WTC11 (cell line): ENCODE measurements at places on chromosomes 2 and 18.

DNA sequence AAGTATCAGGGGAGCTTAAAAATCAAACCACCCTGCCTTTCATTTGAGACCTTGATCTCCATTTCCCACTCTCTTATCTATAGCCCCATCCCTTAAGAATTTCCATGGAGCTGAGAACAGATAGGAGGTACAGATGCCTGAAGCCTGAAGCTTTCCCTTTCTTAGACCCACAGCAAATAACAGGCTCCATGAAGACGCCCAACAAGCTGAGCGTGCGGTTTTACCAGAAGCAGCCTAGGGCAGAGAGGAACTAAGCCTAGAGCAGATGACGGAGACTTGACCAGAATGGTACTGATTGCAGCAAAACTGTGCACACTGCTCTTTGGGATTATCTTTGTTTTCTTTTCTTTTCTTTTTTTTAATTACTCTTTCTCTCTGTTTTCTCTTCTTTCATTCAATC lies 1.7 kb upstream of the ERBB4 start:
- DNase-seq = no peak

DNA sequence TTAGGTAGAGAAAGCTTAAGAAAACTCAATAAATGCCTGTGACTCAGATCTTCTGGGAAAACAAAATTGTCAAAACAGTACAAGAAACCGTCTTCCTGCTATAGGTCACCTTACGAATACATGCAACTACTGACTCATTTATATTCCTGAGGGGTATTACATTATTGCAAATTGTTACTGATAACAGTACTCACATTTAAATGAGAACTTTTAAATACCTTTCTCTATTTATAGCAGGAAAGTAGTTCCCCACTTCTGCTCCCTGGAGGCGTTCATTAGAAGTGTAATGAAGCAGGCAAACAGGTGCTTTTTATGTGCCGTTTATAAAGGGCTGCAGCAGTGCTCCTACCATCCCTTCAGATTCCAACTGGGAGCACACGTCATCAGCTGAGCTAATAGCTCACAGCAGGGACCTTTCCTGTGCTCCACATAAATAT lies 65.1 kb upstream of the RPRM start:
- DNase-seq = no peak

- no peak for DNase-seq
Observed at GRCh38 chr2:8122520-8122919, 559.3 kb upstream of the ID2 start.

DNA sequence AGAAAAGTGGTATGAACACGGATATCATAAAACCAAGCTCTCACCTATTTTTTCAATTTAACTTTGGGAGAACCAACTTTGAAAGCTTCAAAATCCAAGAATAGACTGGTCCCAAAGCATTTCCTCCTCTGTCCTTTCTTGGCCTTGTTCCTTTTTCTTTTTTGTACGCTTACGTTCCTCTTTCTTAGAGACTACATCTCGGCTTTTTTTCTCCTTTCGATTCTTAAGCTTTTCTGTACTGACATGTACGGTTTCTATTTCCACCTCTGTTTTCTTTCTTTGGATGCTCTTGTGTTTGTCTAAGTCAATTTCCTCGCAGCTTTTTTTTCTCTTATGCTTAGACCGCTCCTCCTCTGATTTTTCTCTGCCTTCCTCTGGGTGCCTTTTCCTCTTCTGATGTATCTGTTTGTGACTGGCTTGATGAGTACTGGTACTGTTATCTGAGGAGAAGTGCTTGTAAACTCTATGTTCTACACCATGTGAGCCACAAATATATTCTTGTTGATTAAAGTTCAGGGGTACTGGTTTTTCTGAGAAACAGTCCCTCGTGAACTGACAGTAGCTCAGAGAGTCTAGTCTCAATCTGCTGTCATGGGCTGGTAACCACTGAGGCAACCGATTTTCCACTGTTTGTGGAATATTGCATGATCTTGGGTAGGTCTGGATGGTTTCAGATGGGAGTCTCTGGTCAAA lies 11.5 kb upstream of the RNU2-63P start:
- DNase-seq = no peak

DNA sequence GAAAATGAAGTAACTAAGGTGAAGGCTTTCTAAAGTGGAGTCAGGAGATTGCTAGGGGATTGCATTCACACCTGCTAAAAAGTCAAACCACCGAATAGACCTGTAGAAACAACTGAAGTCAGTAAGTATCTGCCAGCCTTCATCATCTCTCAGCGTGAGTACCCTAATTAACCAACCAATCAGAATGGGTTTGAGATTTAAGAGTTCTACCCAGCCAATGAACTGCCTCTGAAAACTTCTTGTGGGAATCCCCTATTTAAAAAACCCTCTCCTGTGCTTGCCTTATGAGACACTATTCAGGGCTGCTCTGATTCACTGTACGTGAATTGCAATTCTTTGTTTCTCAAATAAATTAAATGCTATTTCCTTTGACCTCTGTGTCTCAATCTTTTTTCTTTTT lies 3.4 kb upstream of the FAM161A start:
- no peak for DNase-seq

GRCh38 chr2:143974262-143974661 lies 545.7 kb downstream of the ZEB2 start:
- DNase-seq = no peak

- DNase-seq = no peak
Observed at GRCh38 chr18:31941010-31941809, 1.7 kb downstream of the TRAPPC8 start.

- DNase-seq = no peak
Observed at GRCh38 chr2:44940732-44941464, 604 bp upstream of the SIX3 start.

GRCh38 chr2:132374551-132374950 lies 42.1 kb upstream of the GPR39 start:
- DNase-seq = no peak

DNA sequence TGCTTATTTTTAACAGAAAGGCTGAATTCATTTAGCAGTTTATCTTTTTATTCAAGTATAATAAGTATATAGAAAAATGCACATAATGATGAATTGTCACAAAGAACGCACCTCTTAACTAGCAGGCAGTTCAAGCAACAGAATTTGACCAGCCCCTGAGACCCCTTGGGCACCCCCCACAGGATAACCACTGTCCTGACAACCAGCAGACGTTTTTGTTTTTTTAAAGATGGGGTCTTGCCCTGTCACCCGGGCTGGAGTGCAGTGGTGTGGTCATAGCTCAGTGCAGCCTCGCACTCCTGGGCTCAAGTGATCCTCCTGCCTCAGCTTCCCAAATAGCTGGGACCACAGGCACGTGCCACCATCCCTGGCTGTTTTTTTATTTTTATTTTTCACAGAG lies 14.0 kb downstream of the PRELID3A start:
- DNase-seq = no peak
